ENCODE measurements at places on chromosomes 3 and 15. TPM values are rescaled to one million over a fixed set of nuclear protein-coding genes. Genes with fewer than 3 reads are reported as not detected.

CTXN2 gene
- 0.11 TPM for total RNA-seq

AGBL1 gene
- not detected for total RNA-seq

BTLA gene
- not detected for total RNA-seq

RASL12 gene
- 7.7 TPM for total RNA-seq

GOLGA8H gene
- total RNA-seq: 0.70 TPM

OXTR gene
- total RNA-seq: 1.7 TPM

CYP1A2 gene
- total RNA-seq: not detected

FEZF2 gene
- 0.11 TPM for total RNA-seq

ACOX2 gene
- 0.85 TPM for total RNA-seq

C3orf20 gene
- not detected for total RNA-seq

IGSF10 gene
- total RNA-seq: 0.13 TPM

LIPC gene
- total RNA-seq: not detected

MB21D2 gene
- total RNA-seq: 20.8 TPM

DPP8 gene
- 24.5 TPM for total RNA-seq

MYH15 gene
- total RNA-seq: 0.13 TPM
